Endodermal cell (in vitro differentiated cells): ENCODE measurements at places on chromosomes 3 and 15. TPM values are rescaled to one million over a fixed set of nuclear protein-coding genes. Genes with fewer than 3 reads are reported as not detected.

Gene NUP210
- 39.3 to 67.6 TPM (median 62.3 TPM) in 3 replicates for total RNA-seq

Gene CKMT1B
- 0.58 to 0.73 TPM in 2 of 3 replicates, not detected in the other for total RNA-seq

Gene PYGO1
- 2.0 TPM in 2 replicates for total RNA-seq

Gene SH2D7
- total RNA-seq = not detected in 3 replicates

Gene SPTSSB
- total RNA-seq = 0.12 to 0.64 TPM in 2 of 3 replicates, not detected in the other

Gene ABI3BP
- not detected in 2 replicates for total RNA-seq
